ENCODE measurements at places on chromosomes 1 and 21. TPM values are rescaled to one million over a fixed set of nuclear protein-coding genes. Genes with fewer than 3 reads are reported as not detected.
A peak's percentile ranks its signal among the peaks of the same experiment; 100 is the strongest.

Gene NTRK1
- total RNA-seq: not detected

Gene VWA5B1
- 0.24 TPM for total RNA-seq

DNA sequence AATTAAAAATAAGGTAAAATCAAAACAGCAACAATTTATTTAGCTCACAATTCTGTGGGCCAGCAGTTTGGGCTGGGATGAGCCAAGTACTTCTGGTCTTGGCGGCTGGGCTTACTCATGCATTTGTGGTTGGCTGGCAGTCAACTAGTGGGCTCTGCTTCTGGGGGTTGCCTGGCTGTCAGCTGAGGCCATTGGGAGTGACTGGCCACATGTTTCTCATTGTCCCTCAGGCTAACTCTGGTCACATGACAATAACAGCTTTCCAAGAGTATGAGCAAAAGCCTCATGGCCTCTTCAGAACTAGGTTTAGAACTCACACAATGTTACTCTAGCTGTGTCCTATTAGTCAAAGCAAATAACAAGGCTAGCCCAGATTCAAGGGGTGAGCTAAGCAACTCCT, 15.6 kb upstream of the CHIA start:
- DNase-seq: no peak

DNA sequence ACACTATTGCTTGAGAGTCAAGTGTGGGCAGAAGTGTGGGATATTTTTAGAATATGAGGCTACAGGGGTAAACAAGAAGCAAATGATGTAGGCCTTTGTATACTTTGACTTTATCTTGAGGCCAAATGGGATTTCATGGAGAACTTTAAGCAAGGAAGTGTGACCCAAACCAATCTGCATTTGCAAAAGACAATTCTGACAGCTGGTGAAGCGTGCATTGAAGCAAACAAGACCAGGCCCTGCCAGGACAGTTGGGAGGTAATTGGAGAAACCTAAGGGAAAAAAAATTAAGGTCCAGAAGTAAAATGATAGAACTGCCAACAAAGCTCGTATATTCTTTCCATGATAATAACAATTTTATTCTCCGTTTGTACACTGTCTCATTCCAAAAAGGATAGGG, 168.3 kb downstream of the TM2D1 start:
- DNase-seq: no peak

DNA sequence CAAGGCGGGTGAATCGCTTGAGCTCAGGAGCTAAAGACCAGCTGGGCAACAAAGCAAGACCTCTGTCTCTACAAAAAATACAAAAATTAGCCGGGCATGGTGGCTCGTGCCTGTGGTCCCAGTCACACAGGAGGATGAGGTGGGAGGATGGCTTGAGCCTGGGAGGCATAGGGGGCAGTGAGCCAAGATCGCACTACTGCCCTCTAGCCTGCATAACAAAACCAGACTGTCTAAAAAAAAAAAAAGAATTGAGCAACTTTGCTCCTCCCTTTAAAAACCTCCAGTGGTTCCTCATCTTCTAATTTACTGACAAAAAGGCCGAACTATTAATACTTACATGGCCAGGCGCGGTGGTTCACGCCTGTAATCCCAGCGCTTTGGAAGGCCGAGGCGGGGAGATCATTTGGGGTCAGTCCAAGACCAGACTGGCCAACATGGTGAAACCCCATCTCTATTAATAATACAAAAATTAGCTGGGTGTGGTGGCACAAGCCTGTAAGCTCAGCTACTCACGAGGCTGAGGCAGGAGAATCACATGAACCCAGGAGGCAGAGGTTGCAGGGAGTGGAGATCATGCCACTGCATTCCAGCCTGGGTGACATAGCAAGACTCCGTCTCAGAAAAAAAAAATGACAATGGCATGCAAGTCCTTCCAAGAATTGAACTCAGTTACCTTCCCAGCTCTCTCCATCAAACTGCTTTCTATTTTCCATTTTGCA, 4.4 kb downstream of the ACBD3 start:
- peak; percentile 35 for DNase-seq

DNA sequence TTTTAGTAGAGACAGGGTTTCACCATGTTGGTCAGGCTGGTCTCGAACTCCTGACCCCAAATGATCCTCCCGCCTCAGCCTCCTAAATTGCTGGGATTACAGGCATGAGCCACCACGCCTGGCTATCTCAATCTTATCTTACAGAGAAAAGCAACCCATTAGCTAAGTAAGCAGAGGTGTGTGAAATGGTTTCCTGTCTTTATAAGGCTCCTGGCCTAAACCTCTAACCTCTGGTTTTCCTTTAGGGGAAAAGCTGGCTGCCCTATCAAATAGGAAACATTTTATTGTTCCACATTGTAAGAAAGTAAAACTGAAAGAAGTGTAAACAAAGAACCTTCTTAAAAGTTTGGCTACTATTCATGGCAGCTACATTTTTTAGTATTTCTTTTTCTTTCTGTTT, 78.3 kb upstream of the MORC3 start:
- DNase-seq: no peak

DNA sequence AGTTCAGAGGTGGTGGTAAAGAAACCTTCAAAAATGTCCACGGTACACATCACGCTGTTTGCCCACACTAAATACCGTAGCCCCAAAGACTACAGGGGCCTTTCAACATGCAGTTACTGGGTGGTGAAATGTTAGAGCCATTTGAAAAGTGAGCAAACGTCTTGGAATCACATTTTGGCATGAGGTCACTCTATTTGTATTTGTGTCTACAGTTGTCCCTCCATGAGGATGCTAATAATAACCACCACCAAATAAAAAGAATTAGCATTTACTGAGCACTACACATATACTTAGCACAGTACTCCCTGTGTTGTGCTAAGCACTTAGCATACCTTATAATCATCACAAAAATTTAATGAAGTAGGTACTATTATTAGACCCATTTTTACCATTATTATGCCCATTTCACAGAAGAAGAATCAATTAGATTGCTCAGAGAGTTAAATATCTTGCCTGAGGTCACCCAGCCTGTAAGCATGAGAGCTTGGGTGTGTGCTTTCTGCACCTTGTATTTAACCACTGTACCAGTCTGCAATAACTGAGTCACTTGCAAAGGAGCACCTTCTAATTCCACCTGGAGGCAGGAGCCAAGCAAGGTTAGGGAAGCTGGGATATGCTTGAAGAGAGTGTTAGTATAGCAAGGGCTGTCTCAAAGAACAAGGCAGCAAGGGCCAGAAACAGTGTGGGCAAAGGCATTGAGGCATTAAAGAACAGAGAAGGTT, 57.4 kb downstream of the DNTTIP2 start:
- no peak for DNase-seq

- no peak for DNase-seq
Observed at GRCh38 chr1:42646056-42646455, 12.2 kb upstream of the PPIH start.
